ENCODE measurements at places on chromosomes 2 and 18.

- no peak for DNase-seq
Measured at GRCh38 chr18:74965682-74966081, 243.3 kb downstream of the PTGR3 start.

- DNase-seq = no peak
Measured at GRCh38 chr2:45137966-45138695, 128.9 kb upstream of the SIX2 start.

GRCh38 chr2:25418944-25419677 lies 77.4 kb upstream of the DNMT3A start:
- no peak for DNase-seq

GRCh38 chr2:159108181-159108893 lies 139.9 kb downstream of the TANC1 start:
- DNase-seq = no peak

GRCh38 chr2:9985531-9986328 lies 34.2 kb downstream of the GRHL1 start:
- DNase-seq = no peak

GRCh38 chr2:219485201-219485580 lies 13.5 kb upstream of the GMPPA start:
- DNase-seq = no peak

- DNase-seq = no peak
Measured at GRCh38 chr2:205375461-205376448, 306.5 kb upstream of the NRP2 start.

GRCh38 chr18:9401176-9401575 lies 66.6 kb downstream of the TWSG1 start:
- no peak for DNase-seq

DNA sequence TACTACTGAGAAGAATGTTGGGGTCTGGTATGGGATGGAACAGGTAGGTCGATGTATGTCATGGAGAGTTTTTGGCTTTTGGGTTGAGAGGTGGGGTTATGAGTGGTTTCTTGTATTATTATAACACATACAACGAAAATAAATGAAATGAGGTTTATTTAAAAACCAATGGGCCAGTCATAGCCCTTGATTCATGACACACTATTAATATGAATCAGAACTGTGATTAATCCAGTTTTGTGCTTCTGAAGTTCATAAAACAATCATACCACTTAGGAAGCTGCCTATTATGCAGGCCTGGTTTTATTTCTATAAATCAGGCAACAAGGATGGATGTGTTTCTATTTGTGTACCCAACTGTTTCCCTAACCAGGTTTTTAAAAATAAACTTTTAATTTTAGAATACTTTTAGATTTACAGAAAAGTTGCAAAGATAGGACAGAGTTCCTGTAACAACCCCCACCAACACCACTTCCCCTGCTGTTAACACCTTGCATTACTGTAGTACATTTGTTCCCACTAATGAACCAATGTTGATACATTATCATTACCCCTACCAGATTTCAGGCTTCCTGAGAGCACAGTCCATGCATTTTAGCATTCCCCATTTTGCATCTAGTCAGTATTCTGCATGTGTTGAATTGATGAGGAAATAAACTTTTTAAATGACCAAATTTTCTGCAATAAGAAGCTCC lies 37.5 kb upstream of the NCOA1 start:
- no peak for DNase-seq

DNA sequence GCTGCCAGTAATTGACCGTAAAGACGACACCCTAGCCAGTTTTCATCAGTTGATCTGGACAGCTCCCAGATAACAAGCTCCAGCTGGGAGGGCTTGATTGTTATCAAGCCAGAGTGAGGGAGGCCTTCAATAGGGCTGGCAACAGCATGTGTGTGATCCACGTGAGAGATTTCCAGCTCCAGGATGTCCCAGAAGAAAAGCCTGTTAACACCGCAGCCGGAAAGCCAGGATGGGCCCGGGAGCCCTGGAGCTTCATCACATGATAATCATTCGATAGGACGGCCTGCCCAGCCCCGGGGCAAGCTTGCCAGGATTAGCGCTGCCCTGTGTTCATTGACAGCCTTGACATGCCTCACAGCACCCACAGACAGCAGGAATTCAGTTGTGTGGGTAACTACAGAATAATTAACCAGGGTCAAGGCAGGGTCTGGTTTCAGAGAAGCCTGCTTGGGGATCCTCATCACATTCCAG lies 182.5 kb downstream of the C1D start:
- peak; percentile 12 for DNase-seq

- no peak for DNase-seq
Measured at GRCh38 chr18:3265564-3266033, 3.7 kb downstream of the MYL12B start.

- no peak for DNase-seq
Measured at GRCh38 chr2:45288532-45289417, 279.5 kb upstream of the SIX2 start.

DNA sequence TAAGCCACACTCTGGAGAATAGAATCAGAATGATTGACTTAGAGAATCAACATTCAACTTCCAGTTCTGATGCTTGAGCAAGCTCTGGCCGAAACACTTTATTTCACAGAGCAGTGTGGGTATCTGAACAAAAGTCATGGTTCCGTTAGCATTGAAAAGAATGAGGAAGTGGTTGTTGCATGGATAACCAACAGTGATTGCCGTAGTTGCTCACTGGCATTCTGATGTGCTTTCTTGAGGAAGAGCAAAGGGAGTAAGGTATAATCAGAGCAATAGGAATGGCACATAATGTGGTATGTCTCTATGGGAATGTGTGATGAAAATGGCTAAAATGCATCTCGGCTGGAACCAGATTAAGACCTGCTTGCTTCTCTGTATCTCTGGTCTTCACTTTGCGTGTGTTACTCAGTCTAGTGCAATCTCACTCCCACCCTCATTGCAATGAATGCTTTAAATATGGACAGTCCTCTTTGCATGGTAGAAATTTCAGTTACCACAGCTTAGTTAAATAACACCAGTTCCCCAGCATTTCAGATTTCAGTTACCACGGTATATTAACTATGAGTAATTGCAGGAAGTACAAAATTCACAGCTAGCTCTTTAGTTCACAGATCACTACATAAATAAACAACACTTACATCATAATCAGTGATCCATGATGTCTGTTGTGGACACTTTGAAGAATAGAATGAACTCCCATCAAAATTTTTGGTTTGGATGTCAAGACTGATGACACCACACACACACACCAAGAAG lies 7.8 kb upstream of the RAB12 start:
- DNase-seq = no peak

DNA sequence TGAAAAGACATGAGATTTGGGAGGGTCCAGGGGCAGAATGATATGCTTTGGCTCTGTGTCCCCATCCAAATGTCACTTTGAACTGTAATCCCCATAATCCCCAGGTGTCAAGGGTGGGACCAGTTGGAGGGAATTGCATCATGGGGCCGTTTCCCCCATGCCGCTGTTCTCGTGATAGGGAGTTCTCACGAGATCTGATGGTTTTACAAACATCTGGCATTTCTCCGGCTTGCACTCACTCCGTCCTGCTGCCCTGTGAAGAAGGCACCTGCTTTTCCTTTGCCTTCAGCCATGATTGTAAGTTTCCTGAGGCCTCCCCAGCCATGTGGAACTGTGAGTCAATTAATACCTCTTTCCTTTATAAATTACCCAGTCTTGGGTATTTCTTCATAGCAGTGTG lies 51.4 kb downstream of the LPIN1 start:
- no peak for DNase-seq

GRCh38 chr18:55124078-55124763 lies 165.0 kb upstream of the CCDC68 start:
- DNase-seq = no peak

- DNase-seq = no peak
Measured at GRCh38 chr18:79217979-79218604, 148.9 kb downstream of the ATP9B start.

GRCh38 chr2:96533292-96534073 lies 3.1 kb upstream of the ARID5A start:
- DNase-seq = no peak

GRCh38 chr2:11687736-11688135 lies 17.7 kb upstream of the NTSR2 start:
- DNase-seq = no peak

DNA sequence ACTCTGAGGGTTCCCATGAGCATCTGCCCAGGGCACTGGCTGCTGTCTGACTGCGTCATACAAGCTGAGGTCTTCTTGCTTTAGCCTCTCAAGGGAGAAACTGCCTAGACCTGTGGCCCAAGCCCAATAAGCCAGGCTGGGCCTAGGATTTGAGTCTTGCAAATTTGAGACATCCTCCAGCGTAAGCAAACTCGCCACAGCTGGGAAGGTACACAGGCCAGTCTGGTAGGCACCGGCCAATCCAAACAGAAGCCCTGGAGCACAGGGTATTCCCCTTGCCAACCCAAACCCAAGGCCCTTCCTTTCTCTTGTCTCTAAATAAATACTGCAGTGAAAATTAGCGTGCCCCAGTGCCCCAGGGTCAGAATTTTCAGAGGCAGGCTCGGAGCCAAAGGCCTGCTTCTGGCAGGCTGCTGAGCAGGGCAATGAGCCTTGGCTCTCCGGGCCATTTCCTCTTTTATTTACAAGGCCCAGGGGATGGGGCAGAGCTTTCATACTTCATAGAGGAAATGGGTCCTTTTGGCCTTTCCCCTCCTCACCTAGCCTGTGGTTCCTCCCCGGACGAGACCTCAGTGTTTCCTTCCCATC lies 33.3 kb downstream of the POLR1A start:
- no peak for DNase-seq

GRCh38 chr2:134574611-134575330 lies 144.0 kb downstream of the TMEM163 start:
- DNase-seq = no peak

GRCh38 chr2:183214680-183215079 lies 90.4 kb downstream of the NUP35 start:
- DNase-seq = no peak

- DNase-seq = no peak
Measured at GRCh38 chr2:109246176-109246575, 117.2 kb downstream of the SH3RF3 start.

DNA sequence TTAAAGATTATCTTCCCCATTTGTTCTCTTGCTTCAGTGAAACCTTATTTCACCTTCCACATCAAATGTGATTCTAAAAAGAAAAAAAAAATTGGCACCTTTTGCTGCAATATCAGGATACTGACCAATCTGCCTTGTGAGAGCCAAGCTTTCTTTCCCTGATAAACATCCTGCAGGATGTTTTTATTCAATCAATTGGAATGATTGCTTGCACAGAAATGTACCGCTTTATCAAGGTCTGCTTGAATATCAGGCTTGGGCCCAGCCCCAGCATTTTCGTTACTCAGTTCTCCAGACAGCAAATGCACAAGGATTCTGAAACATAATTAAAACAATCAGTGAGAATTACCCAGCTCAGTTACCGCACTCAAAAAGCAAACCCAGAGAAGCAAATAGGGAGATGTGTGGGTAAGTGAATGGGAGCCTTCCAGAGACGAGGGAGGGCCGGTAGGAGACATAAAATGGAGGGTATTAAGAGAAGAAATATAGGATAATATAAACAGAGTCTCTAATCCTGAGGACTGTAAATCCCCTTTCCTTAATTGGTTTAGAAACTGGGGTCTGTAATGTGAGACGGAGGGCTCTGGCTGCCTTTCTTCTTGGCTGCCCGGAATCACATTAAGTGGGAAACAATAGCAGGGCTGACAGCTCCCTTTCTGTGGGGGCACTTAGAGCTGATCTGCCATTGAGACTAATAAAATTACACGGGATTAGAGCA lies 291.8 kb downstream of the ICOS start:
- DNase-seq = no peak

DNA sequence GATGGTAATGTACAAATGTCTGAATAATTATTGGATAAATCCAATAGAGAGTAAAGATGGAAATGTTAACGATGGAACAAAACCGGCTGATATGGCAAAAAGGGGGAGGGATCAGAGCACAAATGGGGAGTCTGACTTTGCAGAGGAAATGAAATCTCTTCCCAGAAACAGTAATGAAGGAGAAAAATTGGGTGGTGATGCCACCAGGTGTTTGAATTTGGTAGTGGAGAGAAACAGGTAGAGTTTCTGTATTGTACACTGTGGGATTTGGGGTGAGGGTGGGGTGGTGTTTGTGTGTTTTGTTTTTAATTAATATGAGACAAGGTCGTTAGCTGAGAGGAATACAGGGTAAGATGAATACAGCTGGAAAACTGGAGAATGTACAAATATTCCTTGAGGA lies 20.4 kb upstream of the XDH start:
- DNase-seq = peak; percentile 19

DNA sequence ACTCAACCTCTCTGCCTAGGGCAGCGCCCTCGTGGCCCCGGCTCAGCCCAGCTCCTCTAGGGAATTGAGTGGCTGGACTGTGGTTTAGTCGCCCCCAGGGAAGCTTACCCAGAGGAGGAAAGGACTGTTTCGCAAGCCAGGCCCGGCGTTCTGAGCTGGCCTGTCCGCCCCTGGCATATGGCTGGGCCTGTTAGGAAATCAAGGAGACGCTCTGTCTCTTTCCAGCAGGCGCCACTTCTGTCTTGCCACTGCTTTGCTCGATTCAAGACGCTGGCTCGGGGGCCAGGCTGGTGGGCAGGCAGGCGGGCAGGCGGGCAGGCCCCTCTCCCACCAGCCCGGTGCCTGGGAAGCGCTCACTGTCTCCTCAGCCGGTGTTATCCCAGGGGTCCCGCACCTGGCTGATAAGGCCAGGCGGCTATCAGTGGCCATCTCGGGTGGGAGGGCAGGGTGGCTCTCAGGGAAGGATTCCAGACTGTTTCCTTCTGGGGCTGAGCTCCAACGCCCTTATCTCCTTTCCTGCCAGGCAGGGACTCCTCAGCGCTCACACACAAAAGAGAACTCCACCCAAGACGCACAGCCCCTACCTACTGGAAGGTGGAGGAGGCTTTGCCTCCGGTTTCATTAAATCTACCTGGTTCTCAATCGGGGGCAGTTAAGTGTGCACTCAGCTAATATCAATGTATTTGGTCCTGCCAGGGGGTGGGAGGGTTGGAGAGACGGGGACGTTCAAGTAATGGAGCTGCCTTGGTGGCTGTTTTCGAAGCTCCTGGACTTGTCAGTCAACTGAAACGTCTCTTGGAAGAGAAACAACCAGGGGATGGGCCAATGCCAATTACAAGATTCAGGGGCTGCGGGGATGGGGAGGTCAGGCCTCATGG lies 109.1 kb downstream of the SMAD7 start:
- DNase-seq = no peak

DNA sequence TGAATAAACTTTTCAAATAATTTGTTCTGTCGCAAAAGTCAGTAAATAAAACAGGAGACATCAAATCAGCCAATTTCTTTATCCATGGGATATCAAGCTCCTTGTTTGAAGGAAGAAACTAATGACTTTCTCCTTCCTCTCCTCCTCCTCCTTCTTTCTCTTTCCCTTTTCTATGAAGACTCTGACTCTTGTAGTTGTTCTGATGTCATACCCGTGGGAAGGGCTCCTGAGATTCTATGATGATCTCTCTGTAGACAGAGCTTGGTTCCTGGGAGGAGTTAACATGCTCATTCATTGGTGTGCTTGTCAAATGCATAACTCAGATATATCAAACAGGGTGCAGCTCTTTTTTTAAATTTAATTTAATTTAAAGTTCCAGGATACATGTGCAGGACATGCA lies 118.7 kb upstream of the KCTD1 start:
- DNase-seq = no peak

- DNase-seq = no peak
Measured at GRCh38 chr18:49322765-49323490, 137.5 kb downstream of the DYM start.

GRCh38 chr2:206063635-206064034 lies 22.3 kb downstream of the INO80D start:
- DNase-seq = no peak

- DNase-seq = no peak
Measured at GRCh38 chr18:41155910-41156851, 798.9 kb upstream of the PIK3C3 start.

Measured in H54 (cell line).